Mammary epithelial cell (primary cell): ENCODE measurements at places on chromosomes 11 and 22. TPM values are rescaled to one million over a fixed set of nuclear protein-coding genes. Genes with fewer than 3 reads are reported as not detected.

DNA sequence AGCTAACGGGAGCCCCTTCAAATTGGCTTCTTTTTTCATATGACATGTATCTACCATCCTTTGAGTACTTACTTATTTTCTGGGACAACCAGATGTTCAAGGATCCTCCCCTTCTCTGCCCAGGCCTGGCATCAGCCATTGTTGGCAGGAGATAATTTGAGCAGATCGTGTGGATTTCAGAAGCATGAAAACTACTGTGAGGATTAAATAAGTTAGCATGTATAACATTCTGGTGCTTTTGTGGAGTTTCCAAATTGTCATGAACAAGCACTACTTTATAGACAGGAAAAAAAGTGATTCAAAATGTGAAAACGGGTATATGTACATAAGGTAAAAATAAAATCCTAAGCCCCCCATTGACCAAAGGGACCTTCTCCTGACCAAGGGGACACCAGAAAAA, 2.1 kb upstream of the NADSYN1 start:
- no peak for DNase-seq

GRCh38 chr11:7964873-7965272, 374 bp downstream of the NLRP10 start:
- DNase-seq, result peak; percentile 65

DNA sequence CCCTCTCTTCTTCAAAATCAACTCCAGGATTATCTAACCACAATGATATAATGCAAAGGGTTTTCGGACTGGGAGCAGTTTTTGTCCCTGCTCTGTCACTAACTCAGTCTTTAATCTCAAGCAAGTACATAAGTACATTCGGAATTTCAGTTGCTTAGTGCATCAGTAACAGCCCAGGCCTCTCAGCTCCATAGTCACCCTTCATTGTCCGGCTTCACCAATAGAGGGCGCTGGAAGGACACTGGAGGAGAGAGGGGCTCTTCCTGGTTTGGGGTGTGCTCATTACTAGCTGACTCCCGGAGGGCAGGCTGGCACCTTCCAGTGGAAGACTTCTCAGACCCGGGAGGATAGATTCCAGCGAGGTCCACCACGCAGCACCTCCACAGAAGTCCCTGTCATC, 90.4 kb upstream of the PDGFD start:
- DNase-seq, result peak; percentile 33

GRCh38 chr11:134425413-134425812, 13.4 kb upstream of the B3GAT1 start:
- DNase-seq, result no peak

- DNase-seq, result no peak
These were observed 270.9 kb downstream of the FAM181B start for GRCh38 chr11:82462608-82463242.

DNA sequence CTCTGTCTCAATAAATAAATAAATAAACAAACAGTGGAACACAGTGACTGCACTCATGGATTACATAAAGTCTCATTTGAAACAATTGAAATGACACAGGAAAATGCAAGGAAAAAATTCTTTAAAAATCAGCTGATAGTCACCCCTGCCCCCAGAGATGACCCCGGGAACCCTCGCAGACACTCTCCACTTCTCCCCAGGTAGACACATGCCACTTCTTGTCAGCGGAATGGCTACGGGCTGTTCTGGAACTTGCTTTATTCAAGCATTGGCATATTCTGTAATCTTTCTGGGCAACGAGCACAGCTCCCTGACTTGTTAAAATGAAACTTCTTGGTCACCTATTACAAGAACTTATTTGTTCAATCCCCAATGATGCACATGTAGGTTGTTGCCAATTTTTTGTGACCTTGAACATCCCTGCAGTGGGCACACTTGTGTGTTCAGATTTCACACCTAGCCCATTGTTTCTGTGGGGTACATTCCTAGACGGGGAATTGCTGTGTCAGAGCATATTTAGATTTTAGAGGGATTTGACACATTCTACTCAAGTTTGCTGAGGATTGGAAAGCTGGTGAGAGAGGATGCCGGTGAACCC, 32.8 kb downstream of the MYEOV start:
- DNase-seq, result no peak

GRCh38 chr11:104602643-104603042, 295.6 kb downstream of the CASP12 start:
- DNase-seq, result no peak

DNA sequence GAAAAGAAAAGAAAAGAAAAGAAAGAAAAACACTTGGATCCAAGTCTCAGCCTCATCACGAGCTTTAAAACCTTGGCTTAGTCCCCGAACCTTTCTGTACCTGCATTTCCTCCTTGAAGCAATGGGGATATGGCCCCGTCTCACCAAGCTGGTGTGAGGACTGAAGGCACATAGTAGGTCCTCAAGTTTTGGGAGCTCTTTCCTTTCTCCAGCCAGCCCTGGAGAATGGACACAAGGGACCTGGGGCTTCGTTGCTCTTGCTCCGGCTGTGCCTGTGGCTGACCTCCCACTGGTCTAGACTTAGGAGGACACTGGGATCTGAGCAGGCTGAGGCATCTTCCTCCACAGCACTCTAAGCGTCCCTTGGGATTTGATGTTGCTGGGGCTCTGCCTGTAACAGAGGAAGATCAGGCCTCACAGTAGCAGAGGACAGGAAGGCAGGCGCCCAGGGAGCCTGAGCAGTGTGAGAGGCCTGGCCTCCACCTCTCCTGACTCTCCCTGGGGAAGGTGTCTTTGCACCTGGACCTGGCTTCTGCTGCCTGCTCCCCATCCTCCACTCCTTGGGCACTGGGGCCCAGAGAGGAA, 32.8 kb downstream of the KCNC1 start:
- DNase-seq, result no peak

GRCh38 chr11:130480186-130480585, 31.7 kb downstream of the ADAMTS15 start:
- no peak for DNase-seq

DNA sequence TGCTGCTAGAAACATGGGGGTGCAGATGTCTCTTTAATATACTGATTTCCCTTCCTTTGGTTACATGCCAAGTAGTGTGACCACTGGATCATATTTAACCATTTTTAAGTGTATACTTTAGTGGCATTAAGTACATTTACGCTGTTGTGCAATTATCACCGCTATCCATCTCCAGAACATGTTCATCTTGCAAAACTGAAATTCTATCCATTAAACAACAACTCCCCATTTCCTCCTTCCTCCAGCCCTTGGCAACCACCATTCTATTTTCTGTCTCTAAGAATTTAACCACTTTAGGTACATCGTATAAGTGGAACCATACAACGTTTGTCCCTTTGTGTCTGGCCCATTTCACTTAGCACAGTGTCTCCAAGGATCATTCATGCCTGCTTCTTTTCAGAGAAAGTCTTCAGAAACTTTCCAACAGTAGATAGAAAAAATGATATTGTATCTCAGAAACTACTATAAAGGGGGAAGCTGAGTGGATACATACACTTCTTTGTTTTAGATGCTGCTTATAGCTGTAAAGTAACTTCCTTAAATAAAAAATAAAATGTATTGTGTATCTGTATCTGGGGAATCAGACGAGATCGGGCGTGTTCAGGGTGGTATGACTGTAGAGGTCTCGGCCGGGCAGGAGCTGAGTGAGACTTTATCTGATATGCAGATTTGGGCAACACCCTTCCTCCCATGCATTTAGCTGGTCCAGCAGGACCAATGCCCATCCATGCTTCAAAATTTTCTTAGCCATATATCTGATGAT, 44.6 kb upstream of the ZBED5 start:
- DNase-seq, result no peak

GRCh38 chr11:20111871-20112270, 48.4 kb downstream of the DBX1 start:
- no peak for DNase-seq

DNA sequence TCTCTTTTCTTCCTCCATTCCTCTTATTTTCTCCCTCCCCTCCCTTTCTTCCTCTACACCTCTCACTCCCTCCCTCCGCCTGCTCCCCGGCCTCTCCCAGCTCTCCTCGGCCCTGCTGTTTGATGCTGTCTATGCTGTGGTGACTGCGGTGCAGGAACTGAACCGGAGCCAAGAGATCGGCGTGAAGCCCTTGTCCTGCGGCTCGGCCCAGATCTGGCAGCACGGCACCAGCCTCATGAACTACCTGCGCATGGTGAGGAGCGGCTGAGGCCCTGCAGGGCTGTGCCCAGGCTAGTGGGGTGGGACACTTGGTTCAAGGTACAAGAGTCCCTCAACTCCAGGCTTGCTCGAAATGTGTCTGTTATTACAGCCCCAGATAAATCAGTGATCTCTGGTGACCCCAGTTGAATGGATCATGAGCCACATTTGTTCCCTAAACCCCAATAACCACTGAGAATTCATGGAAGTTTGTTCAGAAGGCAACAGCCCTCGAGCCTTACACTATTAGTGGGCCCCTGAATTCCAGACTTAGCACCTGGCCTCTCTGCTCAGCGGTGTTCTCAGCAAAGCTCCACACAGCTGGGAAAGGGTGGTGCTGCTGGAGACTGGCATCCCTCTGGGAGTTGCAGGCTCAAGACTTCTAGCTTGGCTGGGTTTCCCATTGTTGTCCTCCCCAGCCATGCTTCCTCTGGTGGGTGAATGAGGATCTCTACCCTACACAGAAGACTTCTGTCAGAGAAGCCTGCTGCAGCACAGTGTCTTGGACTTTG, 149.8 kb upstream of the TBCEL start:
- DNase-seq, result no peak

DNA sequence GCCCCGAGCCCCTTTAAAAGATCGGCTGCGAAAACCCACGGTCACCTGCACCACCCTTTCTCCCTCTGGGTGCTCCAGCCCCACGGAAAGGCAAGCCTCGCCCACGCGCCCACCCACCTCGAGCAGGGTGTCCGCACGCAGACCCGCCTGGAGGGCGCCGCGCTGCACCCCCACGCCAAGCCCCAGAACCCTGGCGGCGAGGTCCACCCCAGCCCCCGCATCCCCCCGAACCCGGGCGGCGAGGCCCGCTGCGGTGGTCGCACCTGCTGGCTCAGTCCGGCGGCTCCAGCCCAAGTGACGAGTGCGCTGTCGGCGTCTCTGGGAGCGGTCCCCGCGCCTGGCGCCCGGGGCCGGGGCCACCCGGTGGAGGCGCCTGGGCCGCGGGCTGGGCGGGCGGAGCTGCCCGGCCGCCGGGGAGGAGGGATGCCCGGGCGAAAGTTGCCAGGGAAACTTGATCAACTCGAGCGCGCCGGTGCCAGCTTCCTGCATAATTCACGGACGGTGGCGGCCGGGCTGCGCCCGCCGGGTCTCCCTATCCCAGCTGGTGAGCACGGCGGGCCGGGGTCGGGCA, 1.1 kb downstream of the SHANK2 start:
- no peak for DNase-seq

- no peak for DNase-seq
These were observed 21.1 kb downstream of the SIK3 start for GRCh38 chr11:117076941-117077691.

GRCh38 chr11:102527684-102528083, 2.9 kb downstream of the MMP7 start:
- no peak for DNase-seq

- no peak for DNase-seq
These were observed 17.5 kb downstream of the SAAL1 start for GRCh38 chr11:18088366-18088765.

GRCh38 chr22:39021552-39022250, 774 bp downstream of the APOBEC3D start:
- no peak for DNase-seq

DNA sequence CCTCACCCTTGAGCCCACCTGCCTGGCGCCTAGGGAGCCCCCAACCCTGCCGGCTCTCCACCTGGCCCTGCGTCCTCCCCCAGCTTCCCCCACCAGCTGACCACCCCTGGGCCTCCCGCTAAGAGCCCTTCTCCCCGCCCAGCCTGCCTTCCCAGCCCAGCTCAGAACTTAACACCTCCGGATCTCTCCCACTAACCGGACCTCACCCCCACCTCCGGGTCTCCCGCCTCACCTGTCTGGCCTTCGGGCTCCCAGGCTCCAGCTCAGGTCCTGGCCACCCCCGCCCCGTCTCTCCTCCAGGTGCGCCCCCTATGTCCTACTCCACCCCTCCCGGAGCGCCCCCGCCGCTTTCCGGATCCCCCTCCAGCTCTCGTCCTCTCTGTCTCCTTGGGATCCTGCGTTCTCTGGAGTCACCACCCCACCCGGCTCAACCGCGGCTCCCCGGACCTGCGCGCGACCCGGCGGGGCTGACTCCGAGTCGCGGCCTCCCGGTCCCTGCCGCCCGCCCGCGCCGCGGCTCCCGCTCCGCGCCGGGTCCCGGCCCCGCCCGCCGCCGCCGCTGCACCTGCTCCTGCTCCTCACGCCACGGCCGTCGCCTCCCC, at the start of gene KCNJ11:
KCNJ11 (minus strand) TSS at position 51 of the 602 bp plus-strand sequence. CDS start 568 bp downstream, outside the sequence.
- DNase-seq, result no peak

The NXPE2 gene
- 0.05 TPM for polyA plus RNA-seq

The PDGFD gene
- polyA plus RNA-seq, result 0.09 TPM

The SLC35F2 gene
- polyA plus RNA-seq, result 30.8 TPM

The THAP12 gene
- polyA plus RNA-seq, result 21.0 TPM

The POU2AF1 gene
- 0.10 TPM for polyA plus RNA-seq
